ENCODE measurements at places on chromosomes 6 and 20.

DNA sequence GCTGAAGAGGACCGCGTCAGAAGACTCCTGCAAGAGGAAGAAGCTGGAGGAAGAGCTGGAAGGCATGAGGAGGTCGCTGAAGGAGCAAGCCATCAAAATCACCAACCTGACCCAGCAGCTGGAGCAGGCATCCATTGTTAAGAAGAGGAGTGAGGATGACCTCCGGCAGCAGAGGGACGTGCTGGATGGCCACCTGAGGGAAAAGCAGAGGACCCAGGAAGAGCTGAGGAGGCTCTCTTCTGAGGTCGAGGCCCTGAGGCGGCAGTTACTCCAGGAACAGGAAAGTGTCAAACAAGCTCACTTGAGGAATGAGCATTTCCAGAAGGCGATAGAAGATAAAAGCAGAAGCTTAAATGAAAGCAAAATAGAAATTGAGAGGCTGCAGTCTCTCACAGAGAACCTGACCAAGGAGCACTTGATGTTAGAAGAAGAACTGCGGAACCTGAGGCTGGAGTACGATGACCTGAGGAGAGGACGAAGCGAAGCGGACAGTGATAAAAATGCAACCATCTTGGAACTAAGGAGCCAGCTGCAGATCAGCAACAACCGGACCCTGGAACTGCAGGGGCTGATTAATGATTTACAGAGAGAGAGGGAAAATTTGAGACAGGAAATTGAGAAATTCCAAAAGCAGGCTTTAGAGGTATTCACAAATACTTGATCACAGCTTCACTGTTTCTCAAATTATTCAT is 8.9 kb upstream of the SNRNP48 start:
- no peak for DNase-seq

- no peak for DNase-seq
These were observed 1.3 kb upstream of the FNDC11 start for GRCh38 chr20:63552481-63553249.

DNA sequence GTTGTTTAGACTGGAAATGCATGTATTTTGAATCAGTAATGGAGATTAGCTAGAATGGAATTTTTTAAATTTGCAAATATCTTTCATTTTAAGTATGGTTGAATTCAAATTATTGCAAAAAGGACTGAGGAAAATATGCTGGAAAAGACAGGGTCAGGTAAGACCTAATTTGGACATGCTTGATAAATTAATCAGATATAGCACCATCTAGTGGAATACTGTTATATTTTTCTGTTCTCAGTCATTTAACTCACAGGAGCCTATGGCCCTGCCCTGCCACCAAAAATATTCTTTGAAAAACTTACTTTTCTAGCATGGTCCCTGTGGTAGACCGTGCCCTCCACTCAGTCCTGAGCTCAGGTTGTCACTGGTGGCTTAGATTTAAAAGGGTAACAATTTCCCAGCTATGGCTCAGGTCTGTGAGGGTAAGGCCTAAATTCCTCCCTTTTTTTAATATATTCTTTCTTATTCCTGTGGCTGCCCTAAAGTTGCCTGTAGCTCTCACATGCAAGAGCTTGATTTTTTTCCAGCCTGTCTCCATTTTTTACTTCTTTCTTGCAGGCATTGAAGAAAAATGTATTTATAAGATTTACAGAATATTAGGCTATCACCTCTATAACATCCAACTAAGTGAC is 25.3 kb upstream of the KIAA1586 start:
- DNase-seq, result peak; percentile 46

DNA sequence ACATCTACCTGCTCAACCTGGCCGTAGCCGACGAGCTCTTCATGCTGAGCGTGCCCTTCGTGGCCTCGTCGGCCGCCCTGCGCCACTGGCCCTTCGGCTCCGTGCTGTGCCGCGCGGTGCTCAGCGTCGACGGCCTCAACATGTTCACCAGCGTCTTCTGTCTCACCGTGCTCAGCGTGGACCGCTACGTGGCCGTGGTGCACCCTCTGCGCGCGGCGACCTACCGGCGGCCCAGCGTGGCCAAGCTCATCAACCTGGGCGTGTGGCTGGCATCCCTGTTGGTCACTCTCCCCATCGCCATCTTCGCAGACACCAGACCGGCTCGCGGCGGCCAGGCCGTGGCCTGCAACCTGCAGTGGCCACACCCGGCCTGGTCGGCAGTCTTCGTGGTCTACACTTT is 619 bp downstream of the SSTR4 start:
- no peak for DNase-seq

- DNase-seq, result no peak
These were observed 9.9 kb downstream of the BCL2L1 start for GRCh38 chr20:31712564-31713311.

DNA sequence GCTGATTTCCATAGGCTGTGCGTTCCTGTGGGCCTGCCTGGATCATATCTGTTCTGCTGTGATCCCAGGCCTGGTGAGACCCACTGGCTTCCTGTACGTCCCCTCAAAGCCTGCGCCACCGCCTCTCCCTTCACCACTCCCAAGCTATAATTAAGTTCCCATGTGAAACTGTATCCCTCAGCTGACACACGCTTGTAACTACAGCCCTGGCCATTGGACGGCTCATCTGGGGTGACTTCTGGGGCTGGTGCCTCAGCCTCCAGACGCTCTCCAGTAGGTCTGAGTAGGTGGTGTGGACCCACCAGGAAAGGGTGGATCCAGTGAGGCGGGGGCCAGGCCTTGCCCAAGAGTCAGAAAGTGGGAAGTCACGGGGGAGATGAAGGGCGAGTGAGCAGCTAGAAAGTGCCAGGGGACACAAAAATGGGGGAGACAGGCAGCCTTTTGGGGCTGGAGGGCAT is 21.0 kb downstream of the PPARD start:
- no peak for DNase-seq

GRCh38 chr6:54588176-54588575 is 258.4 kb upstream of the FAM83B start:
- no peak for DNase-seq

DNA sequence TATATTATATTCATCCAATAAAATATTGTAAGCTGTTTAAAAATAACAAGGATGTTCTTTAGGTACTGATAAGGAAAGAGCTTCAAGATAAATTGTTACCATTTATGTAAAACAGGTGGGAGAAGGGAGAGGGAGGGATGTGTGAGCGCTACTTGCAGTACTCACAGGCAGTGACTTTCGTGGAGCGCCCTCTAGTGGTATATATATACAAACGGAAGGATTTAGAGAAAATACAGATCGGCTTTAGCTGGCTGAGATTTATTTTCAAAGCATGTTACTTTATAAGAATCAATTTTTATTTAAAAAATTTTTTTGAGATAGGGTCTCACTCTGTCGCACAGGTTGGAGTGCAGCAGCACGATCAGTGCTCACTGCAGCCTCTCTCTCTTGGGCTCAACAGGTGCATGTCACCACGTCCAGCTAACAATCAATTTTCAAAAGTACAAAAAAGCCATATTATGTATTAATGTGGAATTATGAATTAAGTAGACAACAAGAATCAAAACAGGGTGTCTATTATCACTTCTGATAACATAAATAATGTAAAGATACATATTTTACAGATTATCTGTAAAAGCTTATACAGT is 3.3 kb upstream of the MOG start:
- peak; percentile 68 for DNase-seq

- DNase-seq, result peak; percentile 74
These were observed 53.3 kb upstream of the DACT2 start for GRCh38 chr6:168372889-168373288.

DNA sequence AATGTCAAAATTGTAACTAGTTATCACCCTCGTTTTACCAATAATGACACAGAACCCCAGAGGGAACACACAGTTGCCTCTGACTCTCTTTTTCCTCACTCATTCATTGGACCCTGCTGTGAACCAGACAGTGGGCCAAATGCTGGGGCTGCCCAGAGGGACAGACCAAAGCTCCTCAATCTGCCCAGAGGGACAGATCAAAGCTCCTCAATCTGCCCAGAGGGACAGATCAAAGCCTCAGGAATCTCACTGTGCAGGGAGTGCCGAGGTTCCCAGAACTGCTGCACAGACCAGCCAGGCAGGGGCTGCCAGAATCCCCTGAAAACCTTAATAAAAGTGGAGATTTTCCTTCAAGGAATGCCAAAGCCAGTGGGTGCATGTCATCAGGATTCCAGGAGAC is 179.1 kb downstream of the SOD2 start:
- DNase-seq, result no peak

DNA sequence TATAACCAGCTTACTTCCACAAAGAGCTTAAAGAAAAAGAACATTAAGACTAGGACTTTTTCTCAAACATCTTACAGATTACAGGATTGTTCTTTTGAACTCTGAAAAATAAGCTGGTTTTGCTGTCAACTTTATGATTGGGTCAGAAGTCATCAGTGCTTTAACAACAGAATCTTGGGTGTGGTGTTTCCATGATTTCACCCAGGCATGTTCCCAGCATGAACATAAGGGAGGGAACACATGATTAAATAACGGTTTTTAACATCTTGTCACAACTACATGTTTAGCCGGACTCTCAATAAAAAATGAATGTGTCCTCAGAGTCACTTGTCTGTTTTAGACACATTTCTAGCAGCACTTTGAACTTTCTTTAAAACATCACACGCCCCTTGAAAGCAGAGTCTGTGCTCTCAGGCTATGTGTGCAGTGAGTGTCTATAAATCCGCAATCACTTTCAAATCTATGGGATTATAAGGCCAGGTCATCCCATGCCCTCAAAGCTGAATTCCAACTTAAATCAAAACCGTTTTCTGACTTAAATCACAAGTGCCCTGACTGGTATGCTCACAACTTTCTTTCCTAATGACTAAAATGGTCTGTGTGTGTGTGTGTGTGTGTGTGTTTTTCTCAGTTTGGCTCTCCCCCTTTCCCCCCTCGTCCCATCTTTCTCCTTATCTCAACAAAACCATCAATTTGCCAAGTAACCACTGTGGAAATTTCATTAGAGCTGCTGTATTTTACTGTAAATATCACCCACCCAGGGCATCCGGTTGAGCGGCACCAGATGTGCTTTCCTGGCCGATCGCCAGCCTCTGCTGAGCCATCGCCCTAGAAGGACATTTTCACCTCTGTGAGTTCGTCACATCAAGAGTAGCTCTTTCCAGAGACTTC is 216.8 kb upstream of the DTNBP1 start:
- DNase-seq, result peak; percentile 50

DNA sequence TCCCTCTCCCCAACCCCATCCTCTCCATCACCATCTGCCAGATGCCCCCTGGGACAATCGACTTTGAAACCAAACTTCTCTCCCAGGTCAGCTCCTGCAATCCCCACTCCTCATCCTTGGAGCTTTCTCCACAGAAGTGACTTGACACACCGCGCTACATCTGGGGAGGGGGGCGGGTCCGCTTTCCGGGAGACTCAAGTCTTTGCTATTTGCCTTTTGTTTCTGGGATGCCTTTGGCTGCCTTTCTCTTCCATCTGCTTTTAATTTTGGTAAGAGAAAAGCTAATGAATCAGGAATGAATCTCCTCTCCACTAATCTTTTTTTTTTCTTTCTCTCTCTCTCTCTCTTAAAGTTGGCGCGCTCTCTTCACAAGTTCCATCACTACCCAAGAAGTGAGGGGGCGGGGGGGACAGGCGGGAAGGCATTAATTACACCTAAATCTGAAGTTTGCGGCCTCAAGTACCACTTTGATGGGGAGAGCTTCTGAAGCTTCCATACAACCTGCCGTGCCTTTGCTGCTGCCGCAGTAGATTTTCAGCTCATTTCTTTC is 664 bp upstream of the TPBG start:
- no peak for DNase-seq

DNA sequence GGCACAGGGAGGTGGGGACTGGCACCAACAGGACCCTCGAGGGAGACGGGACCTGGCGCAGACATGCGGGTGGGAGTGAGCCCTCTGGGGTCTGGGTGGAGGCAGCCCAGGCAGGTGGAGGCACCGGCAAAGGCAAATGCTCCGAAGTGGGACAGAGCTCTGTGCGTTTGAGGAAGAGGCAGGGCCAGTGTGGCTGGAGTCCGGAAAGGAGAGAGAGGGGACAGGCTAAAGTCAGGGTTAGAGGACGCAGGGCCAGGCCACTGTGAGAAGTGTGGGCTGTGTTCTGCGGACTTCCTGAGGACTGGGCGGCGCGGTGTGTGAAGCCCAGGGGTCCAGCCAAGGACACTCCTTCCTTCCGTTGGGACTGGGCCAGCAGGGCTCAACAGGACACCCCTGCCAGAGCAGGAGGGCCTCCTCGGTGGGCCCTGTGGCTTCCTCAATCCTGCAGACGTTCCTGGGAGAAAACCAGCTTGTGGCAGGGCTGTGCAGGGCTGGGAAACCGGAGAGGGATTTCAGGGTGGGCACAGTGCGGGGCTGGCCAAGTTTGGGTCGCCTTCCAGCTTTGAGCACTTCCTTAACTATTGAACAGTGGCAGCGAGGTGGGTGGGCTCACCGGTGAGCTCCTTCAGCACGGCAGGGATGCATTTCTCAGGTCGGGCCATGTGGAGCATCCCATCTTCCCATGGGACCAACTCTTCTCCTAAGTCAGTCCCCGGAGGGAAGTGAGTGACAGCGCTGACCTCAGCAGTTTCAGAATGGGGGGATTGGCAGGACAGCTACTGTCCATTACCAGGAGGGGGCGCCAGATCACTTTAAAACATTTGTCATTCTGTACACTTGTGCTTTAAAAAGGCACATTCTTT is 22.5 kb downstream of the MOCS3 start:
- DNase-seq, result no peak

DNA sequence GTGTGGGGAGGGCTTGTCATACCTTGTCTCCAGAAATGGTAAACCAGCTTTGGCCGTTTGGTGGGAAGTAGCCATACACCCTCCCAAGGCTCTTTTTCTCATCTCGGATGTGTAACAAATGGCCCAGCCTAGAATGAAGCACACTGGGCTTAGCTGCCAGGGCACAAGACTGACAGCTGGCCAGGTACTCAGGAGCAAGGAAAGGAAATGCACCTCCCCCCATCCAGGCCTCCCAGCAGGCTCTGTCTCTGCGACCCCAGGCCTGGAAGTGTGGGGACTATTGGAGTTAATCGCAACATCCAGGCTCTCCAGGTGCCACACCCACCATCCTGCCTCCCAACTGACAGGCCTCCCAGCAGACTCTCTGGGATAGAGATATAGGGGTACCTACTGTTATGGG is 43.0 kb downstream of the MRS2 start:
- no peak for DNase-seq

DNA sequence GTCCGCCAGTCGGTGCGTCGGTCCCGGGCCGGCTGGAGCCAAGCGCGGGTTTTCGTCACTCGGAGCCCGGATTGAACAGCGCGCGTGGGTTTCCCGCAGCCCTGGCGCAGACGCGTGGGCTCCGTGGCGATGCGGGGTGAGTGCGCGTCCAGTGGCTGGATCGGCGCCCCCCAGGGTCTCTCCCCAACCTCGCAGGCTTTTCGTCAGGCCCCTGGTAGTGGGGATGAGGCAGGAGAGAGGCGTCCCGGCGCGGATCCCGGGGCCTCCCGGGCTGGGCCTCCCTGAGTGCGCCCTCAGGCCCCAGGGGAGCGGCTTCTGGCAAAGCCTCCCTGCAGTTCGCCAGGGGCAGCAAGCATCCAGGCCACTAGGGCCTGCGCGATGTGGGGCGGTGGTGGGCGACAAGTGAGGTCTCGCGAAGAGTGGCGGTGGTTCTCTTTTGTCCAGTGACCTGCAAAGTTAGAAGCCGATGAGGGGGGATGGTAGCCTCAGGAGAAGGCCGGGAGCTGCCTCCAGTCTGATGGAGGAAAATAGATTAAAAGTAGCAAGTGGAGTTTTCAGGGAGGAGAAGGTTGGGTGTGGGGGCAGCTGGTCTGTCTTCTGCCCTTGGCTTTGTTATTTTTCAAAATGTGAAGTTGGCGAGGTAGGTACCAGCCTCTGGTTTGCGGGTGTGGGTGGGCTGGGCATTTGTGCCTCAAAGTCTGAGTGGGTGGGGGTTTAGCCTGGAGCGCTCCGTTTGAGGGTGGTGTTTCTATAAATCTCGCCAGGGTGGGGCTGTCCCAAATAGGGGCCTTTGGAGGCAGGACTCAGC is 1.6 kb downstream of the TOX2 start:
- DNase-seq, result no peak

- no peak for DNase-seq
These were observed 105.7 kb downstream of the EDN1 start for GRCh38 chr6:12395898-12396297.
